ENCODE measurements at places on chromosomes 13 and 19.

GRCh38 chr13:113627136-113627535 is 30.9 kb downstream of the ATP4B start:
- no peak for DNase-seq

DNA sequence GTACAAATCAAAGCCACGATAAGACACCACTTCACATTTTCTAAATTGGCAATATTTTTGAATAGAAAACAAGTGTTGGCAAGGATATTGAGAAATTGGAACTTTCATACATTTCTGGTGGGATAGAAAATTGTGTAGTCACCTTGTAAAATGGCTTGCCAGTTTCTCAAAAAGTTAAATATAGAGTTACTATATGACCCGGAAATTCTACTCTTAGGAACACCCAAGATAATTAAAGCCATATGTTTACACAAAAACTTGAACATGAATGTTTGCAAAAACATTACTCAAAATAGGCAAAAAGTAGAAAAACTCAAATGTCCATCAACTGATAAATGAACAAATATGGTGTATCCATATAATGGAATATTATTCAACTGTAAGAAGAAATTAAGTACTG is 552.5 kb downstream of the TBC1D4 start:
- DNase-seq, result no peak

GRCh38 chr13:109869312-109870237 is 83.2 kb upstream of the IRS2 start:
- DNase-seq, result no peak

DNA sequence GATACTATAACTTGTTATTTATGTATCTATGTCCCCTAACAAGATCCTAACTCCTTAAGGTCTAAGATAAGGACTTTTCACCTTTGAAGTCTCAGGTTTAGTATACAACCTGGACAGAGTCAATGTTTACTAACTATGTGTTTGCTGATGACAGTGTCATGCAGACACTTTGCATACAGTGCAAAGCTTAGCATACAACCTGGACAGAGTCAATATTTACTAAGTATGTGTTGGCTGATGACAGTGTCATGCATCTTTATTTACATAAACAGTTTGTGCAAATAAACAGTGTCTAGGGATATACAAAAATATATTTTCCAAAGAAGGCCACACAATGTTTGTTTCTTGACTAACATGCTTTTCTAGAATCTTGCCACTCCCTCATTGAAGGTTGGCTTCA is 34.7 kb downstream of the DCT start:
- DNase-seq, result no peak

DNA sequence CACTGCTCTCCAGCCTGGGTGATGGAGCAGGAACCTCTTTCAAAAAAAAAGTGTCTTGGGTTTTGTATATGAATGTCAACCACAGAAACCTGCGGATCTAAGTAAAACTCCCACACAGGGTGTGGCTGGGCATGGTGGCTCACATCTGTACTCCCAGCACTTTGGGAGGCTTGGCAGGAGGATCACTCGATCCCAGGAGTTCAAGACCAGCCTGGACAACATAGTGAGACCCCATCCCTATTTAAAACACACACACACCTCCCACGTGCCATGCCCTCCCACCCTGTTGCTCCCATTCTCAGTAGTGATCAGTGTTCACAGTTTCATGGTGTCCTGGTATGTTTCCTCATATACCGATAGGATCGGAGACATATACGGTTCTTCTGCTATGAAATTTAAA is 9.2 kb downstream of the TMED1 start:
- no peak for DNase-seq

DNA sequence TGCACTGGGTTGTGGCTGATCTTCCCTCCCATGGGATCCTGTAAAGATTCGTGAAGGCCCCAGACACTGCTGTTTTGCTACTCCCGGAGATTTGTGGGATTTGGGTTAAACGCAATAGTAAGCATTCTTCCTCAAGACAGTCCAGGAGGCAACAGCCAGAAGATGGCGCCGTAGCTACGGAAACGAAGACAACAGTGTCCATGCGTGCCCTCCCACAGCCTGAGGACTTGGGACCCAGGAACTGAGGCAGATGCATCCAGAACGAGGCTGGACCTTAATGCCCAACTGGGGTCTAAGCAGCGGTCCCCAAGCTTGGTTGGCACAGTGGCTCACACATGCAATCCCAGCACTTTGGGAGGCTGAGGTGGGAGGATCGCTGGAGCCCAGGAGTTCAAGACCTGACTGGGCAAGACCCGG is 57.6 kb upstream of the ZNF507 start:
- DNase-seq, result no peak

DNA sequence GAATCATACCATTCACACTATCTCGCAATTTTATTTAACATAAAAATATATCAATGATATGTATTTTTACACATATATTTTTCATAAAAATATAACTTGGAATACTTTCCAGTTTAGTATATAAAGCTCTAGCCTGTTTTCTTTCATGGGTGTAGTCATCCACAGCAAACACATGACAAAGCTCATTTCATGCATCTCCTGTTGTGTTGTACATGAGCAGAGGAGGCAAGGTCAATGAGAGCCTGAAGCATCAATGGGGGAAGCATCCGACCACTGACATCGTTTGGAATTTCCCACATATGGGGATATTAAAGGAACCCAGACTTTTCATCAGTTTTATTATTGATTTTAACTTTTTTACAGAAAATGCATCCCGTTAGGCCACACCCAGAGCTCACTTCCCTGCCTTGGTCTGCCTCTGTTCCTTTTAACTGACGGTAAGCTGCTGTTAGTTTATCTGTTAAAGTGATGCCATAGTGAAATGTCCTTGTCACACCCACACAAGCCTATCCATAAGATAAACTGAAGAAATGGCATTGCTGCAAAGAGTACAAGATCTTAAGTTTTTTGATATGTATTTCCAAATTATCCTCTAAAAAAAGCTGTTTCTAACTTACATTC is 44.0 kb downstream of the MIPEP start:
- no peak for DNase-seq

- DNase-seq, result no peak
Measured at GRCh38 chr13:40484101-40484800, 182.2 kb downstream of the FOXO1 start.

- no peak for DNase-seq
Measured at GRCh38 chr13:79307866-79308298, 98.2 kb downstream of the RBM26 start.

DNA sequence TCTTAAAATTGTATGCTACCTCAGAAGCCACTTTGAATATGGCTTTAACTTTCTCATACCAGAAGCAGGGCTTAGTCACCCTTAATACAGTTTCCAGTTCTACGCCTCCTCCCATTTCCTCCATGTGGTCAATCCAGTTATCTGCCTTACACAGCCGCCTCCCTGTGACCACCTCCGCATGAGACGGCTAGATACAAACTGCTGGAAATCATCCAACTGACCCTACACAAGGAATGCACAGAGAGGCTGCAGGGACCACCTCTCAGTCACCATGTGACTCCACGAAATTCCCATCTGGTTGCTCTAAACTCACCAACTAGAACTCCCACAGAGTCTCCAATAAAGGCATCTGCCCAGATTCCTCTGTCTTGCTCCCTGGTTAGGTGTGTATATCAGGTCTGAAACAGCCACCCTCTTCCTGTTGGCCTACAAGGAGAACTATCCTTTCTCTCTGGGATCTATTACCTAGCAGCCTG is 6.8 kb downstream of the ZNF564 start:
- DNase-seq, result no peak

DNA sequence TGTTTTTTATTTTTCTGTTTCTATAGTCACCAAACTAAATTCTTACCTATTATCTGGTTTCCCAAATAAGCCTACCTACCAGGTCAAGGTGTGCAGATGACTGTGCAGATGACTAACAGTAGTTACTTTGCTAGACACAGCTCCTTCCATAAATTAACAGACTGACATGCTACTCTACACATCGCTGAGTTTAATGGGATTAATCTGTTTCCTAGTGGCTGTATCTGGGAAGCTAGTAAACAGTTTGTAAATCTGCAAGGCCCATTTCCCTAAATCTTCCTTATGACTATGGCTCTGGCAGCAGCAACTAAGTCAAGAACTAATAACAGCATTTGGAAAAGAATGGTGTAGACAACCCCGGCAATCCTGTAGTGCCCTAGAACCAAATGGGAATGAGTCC is 27.9 kb downstream of the MIPEP start:
- DNase-seq, result no peak

DNA sequence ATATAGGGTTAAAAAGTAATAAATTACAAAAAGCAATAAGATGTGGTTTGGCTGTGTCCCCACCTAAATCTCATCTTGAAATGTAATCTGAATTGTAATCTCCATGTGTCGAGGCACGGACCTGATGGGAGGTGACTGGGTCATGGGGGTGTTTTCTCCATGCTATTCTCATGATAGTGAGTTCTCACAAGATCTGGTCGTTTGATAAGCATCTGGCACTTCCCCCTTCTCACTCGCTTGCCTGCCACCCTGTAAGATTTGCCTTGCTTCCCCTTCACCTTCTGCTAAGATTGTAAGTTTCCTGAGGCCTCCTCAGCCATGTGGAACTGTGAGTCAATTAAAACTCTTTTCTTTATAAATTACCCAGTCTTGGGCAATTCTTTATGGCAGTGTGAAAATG is 577.4 kb downstream of the TBC1D4 start:
- no peak for DNase-seq

GRCh38 chr19:52464798-52465470 is 11.6 kb downstream of the ZNF578 start:
- DNase-seq, result no peak
